Stimulated activated CD4-positive, alpha-beta T cell treated with anti-CD3 and anti-CD28 coated beads, Interleukin-4, amount 100 ng/mL, for 48 hours (primary cell): ENCODE measurements at places on chromosomes 6 and 20.

DNA sequence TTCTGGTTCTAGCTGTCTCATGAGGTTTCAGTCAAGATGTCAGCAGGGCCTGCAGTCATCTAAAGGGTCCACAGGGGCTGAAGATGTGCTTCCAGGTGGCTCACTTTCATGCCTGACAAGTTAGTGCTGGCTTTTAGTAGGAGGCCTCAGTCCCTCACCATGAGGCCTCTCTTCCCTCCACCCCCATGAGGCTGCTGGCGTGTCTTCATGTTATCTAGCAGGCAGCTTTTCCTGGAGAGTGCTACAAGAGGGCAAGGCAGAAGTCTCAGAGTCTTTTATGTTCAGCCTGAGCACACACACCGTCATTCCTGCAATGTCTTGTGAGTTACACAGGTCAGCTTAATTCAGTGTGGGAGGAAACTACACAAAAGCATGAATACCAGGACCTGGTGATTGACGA lies 769.9 kb downstream of the HDGFL1 start:
- no peak for DNase-seq

- no peak for DNase-seq
These were observed 22.4 kb downstream of the IL17A start for GRCh38 chr6:52208612-52209011.

DNA sequence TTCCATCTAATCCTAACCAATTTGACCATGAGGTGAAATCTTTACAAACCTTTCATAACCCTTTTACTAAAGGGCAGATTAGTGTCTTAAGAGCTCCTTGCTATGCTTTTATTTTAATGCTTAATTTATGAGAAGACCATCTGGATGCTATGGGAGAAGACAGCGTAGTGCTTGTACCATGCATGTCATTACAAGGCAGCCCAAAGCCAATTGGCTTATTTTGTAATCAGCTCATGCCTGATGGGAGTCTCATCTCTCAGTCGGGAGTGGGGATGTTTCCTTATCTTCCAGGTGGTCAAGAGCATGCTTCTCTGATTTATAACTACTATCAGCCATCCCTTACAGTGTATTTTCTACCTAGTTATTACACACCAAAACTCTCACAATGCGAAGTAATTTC lies 304.7 kb downstream of the FARS2 start:
- DNase-seq, result no peak

DNA sequence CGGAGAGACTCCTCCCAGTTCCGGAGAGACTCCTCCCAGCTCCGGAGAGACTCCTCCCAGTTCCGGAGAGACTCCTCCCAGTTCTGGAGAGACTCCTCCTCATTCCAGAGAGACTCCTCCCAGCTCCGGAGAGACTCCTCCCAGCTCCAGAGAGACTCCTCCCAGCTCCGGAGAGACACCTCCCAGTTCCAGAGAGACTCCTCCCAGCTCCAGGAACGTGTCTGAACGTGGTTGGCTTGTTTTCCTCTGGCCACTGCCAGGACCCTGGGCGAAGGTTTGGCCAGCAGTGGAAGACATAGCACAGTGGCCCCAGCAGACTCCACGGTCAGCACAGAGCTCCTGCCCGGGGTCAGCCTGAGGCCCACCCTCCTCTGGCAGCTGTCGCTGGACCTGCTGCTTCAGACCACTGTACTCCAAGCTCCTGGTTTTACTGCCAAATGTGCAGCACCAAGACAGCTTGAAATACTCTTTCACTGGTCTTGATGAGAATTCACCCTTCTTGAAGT lies 122.3 kb upstream of the AFDN start:
- DNase-seq, result no peak

- DNase-seq, result no peak
These were observed 15.3 kb upstream of the C6orf58 start for GRCh38 chr6:127561660-127562059.

- no peak for DNase-seq
These were observed 2.8 kb downstream of the DBNDD2 start for GRCh38 chr20:45410887-45411286.

DNA sequence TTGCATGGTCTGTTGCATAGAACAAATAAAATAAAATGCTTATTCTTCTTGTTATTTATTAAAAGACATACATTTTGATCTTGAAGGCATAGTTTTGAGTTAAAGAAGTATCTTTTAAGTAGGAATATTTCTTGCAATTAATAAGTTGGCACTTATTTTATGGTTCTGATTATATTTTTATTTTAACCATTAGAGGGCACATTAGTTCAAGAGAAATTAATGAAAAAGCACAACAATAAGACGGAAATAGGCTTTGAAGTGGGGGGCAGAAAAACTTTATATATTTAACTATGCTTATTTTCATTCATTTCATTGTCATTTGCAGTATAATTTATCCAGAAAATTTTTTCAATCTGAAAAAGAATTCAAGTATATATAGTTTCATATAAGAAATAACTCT lies 44.2 kb upstream of the MAP3K7 start:
- DNase-seq, result no peak
